Activated naive CD8-positive, alpha-beta T cell treated with anti-CD3 and anti-CD28 coated beads, Interleukin-2, amount 50 U/mL, for 24 hours (primary cell): ENCODE measurements at places on chromosomes 11 and 22.
A peak's percentile ranks its signal among the peaks of the same experiment; 100 is the strongest.

DNA sequence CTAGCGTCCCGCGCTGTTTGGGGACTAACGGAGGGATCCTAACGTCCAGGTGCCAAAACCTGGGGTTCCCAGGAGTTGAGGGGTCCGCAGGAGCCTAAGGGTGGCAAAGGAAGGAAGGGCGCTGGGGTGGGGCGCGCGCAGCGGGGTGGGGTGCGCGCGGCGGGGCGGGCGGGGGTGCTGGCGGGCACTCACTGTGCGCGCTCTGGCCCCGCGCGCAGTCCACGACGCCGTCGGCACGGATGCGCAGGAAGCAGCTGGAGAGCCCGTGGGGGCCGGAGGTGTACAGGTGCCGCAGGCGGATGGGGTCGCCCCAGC lies 412 bp downstream of the FGF19 start:
- DNase-seq, result no peak

- no peak for DNase-seq
Observed at GRCh38 chr11:70326365-70326811, 55.9 kb downstream of the PPFIA1 start.

- DNase-seq, result no peak
Observed at GRCh38 chr22:19801340-19802000, 40.9 kb downstream of the TBX1 start.

GRCh38 chr11:116874251-116874650 lies 36.8 kb upstream of the APOA1 start:
- DNase-seq, result no peak

DNA sequence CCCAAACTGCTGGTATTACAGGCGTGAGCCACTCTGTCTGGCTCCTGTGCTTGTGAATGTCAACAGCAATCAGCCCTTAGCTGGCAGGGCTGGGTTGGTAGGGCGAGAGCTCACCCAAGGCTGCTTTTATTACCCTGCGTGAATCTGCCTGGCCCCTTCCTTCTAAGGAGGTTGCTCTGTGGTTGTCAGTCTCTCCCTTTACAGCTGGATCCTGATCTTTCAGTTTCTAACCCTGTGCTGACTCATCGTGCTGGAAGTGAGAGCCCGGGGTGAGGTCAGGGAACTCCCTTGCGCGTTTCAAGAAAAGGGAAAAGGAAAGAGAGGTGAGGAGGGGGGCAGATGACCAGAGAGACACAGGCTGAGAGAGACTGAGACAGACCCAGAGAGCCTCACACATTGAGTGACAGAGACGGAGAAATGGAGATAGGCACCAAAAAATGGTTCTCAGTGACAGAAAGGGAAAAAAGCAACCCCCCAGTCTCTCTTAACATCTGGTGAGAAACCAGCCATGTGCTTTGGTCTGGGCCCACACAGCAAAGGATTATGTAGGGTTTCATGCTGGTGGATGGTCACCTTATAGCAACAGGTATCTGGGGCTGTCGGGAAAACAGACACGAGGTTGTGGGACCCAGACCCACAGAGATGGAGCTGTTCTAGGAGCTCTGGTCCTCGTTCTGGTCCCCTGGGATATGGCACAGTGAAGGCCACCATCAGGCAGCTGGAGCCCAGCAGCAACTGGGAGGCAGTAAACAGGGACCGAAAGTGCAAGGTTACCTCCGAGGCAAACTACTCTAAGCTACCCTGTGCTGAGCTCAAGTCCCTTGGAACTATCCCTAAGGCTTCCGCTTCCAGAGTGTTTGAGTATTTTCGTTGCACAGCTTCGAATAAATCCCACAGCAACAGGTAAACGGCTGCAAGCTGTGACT lies 2.5 kb downstream of the TCN2 start:
- DNase-seq, result peak; percentile 23

DNA sequence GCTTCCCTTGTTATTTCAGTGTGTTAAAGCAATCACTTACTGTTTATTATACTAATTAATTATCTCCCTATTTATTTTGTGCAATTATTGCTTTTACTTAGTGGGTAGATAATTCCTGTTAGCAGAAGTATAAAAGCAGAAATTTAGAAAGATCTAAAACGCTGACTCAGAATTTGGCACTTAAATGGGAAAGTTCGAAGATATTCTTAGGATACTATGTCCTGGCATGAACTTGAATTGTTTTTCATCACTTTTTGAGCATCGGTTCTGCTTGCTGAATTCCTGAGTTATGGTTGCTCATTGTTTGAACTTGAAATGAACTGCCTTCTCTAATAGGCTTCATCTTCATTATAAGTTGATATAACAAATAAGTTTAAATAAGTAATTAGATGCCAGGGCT lies 325.4 kb downstream of the JRKL start:
- DNase-seq, result no peak

- no peak for DNase-seq
Observed at GRCh38 chr22:45731798-45732495, 60.3 kb downstream of the ATXN10 start.

DNA sequence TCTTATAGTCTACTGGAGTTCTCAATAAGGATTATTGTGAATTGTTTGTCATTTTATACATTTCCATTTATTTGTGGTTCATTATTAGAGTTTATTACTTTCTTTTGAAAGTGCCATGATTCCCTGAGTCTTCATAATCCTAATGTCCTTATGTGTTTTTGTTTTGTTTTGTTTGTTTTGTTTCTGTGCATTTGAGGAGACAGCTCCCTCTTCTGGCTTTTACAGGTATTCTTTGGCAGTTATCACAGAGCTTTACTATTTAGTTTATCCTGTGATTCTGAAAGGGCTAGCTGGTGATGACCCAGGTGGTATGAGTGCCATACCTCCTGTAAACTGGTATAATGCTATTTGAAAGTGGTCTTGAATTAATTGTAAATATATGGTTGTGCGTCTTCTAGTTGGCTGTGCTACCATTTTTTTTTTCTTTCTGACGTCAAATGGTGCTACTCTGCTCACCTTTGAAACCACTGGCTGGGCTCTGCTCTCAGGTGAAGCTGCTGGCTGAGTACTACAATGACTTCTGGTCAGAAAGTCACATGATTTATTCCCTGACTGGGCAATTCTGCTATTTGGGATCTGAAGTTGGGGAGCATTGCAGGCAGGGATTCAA lies 751.2 kb downstream of the JRKL start:
- no peak for DNase-seq

GRCh38 chr22:40037320-40037719 lies 42.6 kb downstream of the FAM83F start:
- no peak for DNase-seq

- DNase-seq, result no peak
Observed at GRCh38 chr22:21919526-21920307, 32.9 kb downstream of the PPM1F start.

- peak; percentile 46 for DNase-seq
Observed at GRCh38 chr22:36358533-36359469, 29.0 kb downstream of the MYH9 start.
